GM23248 (cell line): ENCODE measurements at places on chromosomes 11 and 22. TPM values are rescaled to one million over a fixed set of nuclear protein-coding genes. Genes with fewer than 3 reads are reported as not detected.

The YPEL1 gene
- 0.22 and 0.63 TPM in 2 replicates for total RNA-seq

DNA sequence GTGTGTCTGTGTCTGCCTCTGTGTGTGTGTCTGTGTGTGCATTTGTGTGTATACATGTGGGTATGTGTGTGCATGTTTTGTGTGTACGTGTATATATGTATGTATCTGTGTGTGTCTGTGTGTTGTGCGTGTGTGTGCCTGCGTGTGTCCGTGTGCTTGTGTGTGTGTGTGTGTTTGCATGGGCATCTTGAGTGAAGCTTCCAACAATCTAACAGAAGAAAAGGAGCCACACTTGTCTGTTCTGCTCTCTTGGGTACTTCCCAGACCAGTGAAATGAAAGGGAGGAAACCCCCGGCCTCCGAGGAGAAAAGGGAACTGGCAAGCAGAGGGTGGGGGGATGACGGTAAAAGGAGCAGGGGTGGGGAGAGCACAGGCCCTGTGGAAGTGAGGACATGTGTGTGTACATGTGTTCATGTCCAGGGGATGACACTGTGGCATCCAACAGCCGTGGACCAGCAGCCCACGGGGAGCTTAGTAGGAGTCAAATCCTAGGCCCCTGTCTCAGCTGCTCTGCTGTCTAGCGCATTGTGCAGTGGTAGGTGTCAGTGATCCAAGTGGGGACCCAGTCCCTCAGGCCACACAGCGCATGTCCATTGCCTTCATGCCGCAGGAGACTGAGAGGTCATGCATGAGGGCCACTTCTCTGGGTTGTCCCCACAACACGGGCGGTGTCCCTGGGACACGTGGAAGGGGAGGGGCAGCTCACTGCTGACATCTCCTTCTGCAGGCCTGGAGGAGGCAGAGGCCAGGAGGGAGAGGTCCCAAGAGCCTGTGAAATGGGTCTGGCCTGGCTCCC is 8.1 kb downstream of the CSF2RB start:
- H3K4me3 ChIP-seq: no peak overlapping the region
- no peak overlapping the region for H3K27ac ChIP-seq
- H3K27me3 ChIP-seq: peaks cover 11% of the 10 kb centered on the region; the same call in 1 of the 2 replicates
- no peak for DNase-seq
- H3K4me1 ChIP-seq: no peaks in the 10 kb centered on the region
- no peaks in the 10 kb centered on the region for H3K36me3 ChIP-seq

DNA sequence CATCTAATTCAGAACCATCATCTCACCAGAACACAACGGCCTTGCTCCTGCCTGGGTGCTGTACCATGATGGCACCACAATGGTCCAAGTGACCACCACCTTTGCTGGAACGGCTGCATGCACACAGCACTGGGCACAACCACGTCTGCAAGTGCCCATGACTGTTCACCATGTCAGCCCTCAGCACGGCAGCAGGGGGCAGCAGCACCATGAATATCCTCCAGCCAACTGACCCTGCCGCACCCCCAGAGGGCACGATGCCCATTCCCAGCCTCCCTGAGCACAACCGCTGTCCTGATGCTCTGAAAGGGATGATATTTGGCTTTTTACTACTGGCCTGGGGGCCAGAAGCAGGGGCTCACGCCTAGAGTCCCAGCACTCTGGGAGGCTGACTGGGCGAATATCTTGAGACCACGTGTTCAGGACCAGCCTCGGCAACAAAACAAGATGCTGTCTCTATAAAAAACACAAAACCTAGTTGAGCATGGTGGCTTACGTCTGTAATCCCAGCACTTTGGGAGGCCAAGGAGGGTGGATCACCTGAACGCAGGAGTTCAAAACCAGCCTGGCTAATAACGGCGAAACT is 25.7 kb downstream of the DRD4 start:
- DNase-seq: peak; percentile 77
- no peak overlapping the region for H3K4me3 ChIP-seq
- no peak overlapping the region for H3K27ac ChIP-seq
- peaks cover 14% of the 10 kb centered on the region for H3K4me1 ChIP-seq

The HTR3A gene
- not detected in 2 replicates for total RNA-seq

GRCh38 chr11:4459500-4459899 is 10.4 kb downstream of the OR52K2 start:
- H3K4me3 ChIP-seq: no peak overlapping the region
- no peaks in the 10 kb centered on the region for H3K27me3 ChIP-seq
- H3K4me1 ChIP-seq: no peaks in the 10 kb centered on the region
- DNase-seq: peak; percentile 25

GRCh38 chr11:36598051-36598450 is at the start of gene RAG2:
TSS of gene RAG2 (minus strand) at chr11:36598236. CDS start at chr11:36594168, 4,068 bp downstream.
- H3K4me3 ChIP-seq: no peak within 1 kb of the TSS
- H3K36me3 ChIP-seq: no peaks in the 10 kb centered on the region
- no peak within 1 kb of the TSS for H3K27ac ChIP-seq
- no peaks in the 10 kb centered on the region for H3K27me3 ChIP-seq
- no peak for DNase-seq

The MRTFA gene
- total RNA-seq: 49.2 and 59.2 TPM in 2 replicates

DNA sequence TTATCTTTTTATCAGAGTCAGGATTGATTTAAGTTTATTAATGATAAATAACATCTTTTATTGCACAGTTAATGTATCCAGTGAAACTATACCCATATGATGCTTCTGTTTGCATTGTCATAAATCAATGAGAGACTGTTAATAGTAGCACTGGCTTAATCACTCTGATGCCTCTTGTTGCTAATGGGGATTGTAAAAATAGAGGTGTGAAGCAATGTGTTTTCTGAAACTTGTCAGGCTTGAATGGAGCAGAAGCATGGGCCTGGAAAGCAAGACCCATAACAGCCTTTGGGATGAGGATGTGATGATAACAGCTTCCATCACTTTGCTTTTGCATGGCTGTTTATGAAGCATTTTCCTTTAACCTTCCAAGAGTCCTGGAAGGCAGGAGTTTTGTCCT is 319.7 kb downstream of the DDX10 start:
- H3K4me3 ChIP-seq: no peak overlapping the region
- no peak for DNase-seq
- no peaks in the 10 kb centered on the region for H3K36me3 ChIP-seq
- peaks cover 33% of the 10 kb centered on the region for H3K4me1 ChIP-seq
- no peaks in the 10 kb centered on the region for H3K27me3 ChIP-seq

- no peaks in the 10 kb centered on the region for H3K27me3 ChIP-seq
- no peak for DNase-seq
- H3K36me3 ChIP-seq: no peaks in the 10 kb centered on the region
- H3K27ac ChIP-seq: no peak overlapping the region
- no peak overlapping the region for H3K4me3 ChIP-seq
- no peaks in the 10 kb centered on the region for H3K4me1 ChIP-seq
Observed at GRCh38 chr11:133227632-133228111, 304.6 kb downstream of the OPCML start.

- H3K27ac ChIP-seq: no peak overlapping the region
- H3K4me3 ChIP-seq: no peak overlapping the region
- H3K36me3 ChIP-seq: no peaks in the 10 kb centered on the region
- DNase-seq: no peak
- no peaks in the 10 kb centered on the region for H3K4me1 ChIP-seq
Observed at GRCh38 chr11:59201353-59201752, 11.4 kb downstream of the MPEG1 start.

DNA sequence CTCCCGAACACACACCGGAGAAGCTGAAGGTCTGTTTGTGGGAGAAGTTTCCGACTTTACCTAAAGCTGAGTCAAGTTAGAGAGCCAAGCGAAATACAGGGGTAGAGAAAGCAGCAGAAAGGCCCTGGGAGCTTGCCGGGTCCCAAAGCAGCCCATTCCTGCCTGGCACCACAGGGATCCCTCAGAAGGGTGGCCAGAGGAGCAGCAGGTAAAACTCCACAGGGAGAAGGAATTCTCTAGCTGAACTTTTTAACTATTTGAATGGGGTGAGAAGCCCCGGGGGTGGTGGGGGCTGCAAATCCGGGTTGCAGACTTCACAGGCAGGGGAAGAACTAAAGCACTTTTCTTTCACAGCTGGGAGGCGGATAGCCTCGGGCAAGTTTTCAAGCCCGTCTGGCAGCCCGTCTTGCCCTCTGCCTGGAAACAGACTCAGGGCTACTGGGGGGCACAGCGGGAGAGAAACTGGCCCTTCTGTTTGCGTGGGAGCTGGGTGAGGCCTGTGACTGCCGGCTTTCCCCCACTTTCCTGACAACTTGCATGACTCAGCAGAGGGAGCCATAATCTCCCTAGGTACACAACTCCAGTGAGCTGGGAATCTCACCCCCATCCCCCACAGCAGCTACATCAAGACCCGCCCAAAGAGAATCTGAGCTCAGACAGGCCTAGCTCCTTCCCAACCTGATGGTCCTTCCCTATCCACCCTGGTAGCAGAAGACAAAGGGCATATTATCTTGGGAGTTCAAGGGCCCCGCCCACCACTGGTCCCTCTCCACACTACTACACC is 311.0 kb downstream of the SBF2 start:
- DNase-seq: no peak
- H3K27ac ChIP-seq: no peak overlapping the region
- no peak overlapping the region for H3K4me3 ChIP-seq
- peaks cover 12% of the 10 kb centered on the region for H3K4me1 ChIP-seq

DNA sequence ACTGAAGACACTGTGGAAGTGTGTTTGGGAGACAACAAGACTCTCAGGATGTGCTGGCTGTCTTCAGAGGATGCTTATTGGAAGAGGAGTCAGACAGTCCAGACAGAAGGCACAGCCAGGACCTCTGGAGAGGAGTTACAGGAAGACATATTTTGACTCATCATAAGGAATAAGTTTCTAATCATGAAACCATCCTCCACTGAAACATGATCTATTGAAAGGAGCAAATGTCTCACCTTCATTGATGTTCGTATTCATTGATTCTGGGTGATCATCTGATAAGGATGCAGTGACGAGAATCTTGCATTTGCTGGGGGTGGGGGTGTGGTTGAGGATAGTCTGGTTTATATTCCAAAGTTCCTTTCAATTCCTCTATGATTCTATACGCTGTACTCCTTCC is 2.5 kb upstream of the CXCR5 start:
- H3K36me3 ChIP-seq: no peaks in the 10 kb centered on the region
- DNase-seq: peak; percentile 49
- H3K27ac ChIP-seq: no peak overlapping the region
- H3K27me3 ChIP-seq: no peaks in the 10 kb centered on the region

DNA sequence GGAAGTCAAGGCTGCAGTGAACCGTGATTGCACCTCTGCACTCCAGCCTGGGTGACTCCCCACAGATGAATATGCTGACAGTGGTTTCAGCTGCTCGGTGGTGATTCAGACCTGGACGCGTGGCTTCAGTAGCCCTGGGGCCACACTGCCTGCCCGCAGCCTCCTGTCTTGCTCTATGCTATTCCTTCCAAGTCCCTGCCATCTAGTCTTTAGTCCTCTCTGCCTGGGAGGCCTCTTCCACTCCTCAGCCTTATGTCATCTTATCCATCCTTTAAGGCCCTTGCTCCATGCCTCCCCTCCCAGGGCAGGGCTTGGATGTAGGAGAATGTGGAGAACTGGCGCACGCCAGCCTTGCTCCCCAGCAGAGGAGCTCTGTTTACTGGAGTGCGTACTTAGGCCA is 23.0 kb downstream of the YDJC start:
- H3K27me3 ChIP-seq: no peaks in the 10 kb centered on the region
- no peaks in the 10 kb centered on the region for H3K4me1 ChIP-seq
- 0 out of 2 replicates have a peak, but pooled peaks cover 12% of the 10 kb centered on the region for H3K36me3 ChIP-seq
- H3K4me3 ChIP-seq: no peak overlapping the region

The KRTAP5-3 gene
- not detected in 2 replicates for total RNA-seq

The OSM gene
- not detected in 2 replicates for total RNA-seq

The PDE3B gene
- total RNA-seq: not detected in 2 replicates

The NXPE4 gene
- not detected in 2 replicates for total RNA-seq

The SEPTIN3 gene
- total RNA-seq: not detected in 2 replicates

The DUSP8 gene
- 0.11 TPM in 1 of 2 replicates, not detected in the other for total RNA-seq
